Effector memory CD8-positive, alpha-beta T cell (primary cell): ENCODE measurements at places on chromosomes 6 and 20.

DNA sequence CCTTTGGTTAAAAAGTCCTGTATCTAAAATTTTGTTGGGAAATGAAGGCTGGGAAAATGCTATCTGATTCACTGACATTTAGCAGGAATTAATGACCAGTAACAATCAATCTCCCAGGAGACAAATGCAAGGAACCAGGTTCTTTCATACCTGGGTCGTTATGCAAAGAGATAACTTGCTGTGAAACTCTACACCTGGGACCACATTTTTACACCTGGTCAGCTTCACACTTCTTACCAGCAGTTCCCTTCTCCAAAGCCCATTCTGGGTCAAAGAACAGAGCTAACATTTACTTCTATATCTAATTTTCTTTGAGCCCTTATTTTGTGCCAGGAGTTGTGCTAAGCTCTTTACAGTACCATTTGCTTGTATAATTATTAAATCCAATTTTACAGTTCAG, 27.4 kb upstream of the STXBP5 start:
- no peaks in the 10 kb centered on the region for H3K4me1 ChIP-seq
- no peak for DNase-seq
- peaks cover 12% of the 10 kb centered on the region for H3K27me3 ChIP-seq
- no peak overlapping the region for H3K4me3 ChIP-seq
- no peaks in the 10 kb centered on the region for H3K36me3 ChIP-seq

DNA sequence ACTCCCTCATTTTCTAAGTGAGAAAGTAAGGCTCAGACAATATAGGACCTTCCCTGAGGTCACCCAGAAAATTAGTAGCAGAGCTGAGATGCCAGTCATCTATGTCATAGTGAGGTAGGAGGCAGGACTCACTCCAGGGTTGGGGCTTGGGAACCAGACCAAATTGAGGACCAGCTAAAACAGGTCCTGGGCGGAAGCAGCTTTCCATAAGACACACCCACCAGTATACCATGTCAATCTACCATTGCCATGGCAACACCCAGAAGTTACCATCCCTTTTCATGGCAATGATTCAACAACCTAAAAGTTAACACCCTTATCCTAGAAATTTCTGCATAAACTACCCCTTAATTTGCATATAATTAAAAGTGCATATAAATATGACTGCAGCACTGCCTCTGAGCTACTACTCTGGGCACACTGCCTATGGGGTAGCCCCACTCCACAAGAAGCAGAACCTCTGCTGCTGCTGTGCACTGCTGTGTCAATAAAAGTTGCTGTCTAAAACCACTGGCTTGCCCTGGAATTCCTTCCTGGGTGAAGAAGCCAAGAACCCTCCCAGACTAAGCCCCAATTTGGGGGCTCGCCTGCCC, 30.3 kb upstream of the OCSTAMP start:
- H3K4me3 ChIP-seq: no peak overlapping the region
- no peaks in the 10 kb centered on the region for H3K4me1 ChIP-seq
- no peaks in the 10 kb centered on the region for H3K27me3 ChIP-seq
- H3K36me3 ChIP-seq: peaks cover 3% of the 10 kb centered on the region

DNA sequence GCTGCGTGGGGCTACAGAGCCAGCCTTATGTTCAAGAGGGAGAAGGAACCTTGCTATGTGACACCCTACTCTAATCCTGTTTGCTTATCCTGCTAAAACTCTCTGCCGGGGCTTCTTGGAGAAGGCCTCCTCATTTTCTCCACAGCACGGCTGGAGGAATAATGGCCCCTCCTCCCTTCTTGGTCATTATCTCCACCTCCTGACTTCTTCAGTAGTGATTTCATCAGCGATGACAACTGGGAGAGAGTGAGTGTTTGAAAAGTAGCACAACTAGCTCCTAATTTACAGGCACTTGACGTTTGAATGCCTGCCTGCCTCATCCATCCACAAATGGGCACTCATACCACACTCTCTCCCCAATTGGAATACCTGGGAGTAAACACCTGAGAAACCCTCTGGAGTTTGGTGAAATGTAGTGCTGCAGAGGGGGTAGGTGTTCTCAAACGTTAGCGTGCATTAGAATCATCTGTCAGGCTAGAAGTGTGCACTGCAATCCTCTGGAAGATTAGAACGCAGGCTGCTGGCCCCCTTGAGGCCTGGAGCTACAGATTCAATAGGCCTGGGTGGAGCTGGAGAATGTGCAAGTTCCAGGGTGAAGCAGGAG, 148.5 kb downstream of the FOXC1 start:
- DNase-seq: no peak
- H3K27me3 ChIP-seq: no peaks in the 10 kb centered on the region
- H3K27ac ChIP-seq: no peak overlapping the region

DNA sequence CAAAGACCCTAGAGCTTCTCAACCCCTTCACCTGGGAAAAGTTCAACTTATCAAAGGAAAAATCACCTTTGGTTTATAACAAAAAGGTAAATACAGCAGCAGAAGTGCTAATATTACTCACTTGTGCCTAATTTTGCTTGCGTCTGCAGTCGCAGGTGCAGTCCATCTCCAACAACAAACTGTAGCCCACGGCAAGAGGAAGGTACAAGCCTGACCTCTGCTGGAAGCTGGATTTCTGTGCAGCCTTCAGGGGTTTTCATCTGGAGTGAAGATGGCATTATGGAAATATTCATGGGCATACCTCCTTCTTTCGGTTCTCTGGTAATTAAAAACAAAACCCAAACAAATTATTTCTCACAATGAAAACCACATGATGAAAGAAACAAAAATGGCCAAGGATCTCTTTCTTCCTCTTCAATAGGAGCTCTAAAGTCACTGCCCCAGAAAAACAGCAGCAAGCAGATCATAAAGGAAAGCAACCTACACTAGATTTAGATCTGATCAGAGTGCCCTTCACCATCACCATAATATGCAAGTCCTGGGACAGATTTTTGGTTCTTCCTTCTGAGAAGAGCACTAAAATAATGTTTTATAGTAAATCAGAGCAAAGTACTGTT, 7.8 kb downstream of the UBE3D start:
- peaks cover 4% of the 10 kb centered on the region for H3K36me3 ChIP-seq
- no peaks in the 10 kb centered on the region for H3K27me3 ChIP-seq
- no peaks in the 10 kb centered on the region for H3K4me1 ChIP-seq
- H3K4me3 ChIP-seq: no peak overlapping the region
- peak overlapping the region; percentile 5 for H3K27ac ChIP-seq

DNA sequence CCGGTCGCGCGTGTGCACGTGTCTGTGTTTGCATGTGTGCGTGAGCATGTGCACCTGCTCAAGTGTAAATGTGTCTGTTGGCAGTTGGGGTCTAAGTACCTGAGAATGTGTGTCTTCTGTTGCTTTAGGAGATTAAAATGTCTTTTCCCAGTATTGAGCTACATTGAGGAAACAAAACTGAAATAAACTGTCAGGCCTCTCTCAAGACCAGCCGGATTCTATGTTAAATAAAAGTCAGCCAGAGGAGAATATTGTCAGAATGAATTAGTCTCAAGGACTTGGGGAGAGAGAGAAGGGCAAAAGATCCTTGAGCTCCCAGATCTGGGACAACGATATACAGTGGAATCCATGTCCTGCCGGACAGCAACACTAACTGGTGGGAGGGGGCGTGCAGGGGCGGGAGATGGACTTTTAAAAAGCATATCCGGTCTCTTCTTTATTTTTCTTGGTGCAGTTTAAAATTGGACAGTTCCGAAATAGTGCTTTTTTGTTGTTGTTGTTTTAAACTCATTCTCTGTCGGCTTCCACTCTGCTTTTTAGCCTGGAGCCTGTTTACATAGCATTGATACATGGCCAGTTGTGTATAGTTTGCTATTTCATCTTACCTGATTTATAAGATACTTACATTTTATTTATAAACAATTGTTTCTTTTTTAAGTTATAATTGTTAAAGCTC, 3.3 kb upstream of the TBX18 start:
- H3K36me3 ChIP-seq: no peaks in the 10 kb centered on the region
- no peak overlapping the region for H3K27ac ChIP-seq
- DNase-seq: no peak
- no peak overlapping the region for H3K4me3 ChIP-seq
- peaks cover 78% of the 10 kb centered on the region for H3K27me3 ChIP-seq

- H3K27me3 ChIP-seq: no peaks in the 10 kb centered on the region
- H3K4me3 ChIP-seq: no peak overlapping the region
- no peak overlapping the region for H3K27ac ChIP-seq
- no peak for DNase-seq
These were observed 434.1 kb downstream of the RFPL4B start for GRCh38 chr6:112781241-112781640.

DNA sequence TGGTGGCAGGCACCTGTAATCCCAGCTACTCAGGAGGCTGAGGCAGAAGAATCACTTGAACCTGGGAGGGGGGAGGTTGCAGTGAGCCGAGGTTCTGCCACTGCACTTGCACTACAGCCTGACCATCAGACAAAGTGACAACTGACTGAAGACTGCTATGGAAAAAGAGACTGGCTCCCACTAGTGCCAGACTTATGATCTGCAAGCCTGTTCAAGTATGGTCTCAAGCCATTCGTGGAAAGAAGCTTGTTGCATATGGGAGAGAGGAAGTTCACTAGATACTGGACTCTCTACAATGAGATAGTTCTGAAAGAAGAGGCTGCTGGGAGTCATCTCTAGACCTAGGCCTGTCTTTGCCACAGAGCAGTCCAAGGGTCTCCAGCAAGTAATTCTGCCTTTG, 26.7 kb downstream of the MDN1 start:
- peaks cover 54% of the 10 kb centered on the region for H3K36me3 ChIP-seq
- DNase-seq: no peak

DNA sequence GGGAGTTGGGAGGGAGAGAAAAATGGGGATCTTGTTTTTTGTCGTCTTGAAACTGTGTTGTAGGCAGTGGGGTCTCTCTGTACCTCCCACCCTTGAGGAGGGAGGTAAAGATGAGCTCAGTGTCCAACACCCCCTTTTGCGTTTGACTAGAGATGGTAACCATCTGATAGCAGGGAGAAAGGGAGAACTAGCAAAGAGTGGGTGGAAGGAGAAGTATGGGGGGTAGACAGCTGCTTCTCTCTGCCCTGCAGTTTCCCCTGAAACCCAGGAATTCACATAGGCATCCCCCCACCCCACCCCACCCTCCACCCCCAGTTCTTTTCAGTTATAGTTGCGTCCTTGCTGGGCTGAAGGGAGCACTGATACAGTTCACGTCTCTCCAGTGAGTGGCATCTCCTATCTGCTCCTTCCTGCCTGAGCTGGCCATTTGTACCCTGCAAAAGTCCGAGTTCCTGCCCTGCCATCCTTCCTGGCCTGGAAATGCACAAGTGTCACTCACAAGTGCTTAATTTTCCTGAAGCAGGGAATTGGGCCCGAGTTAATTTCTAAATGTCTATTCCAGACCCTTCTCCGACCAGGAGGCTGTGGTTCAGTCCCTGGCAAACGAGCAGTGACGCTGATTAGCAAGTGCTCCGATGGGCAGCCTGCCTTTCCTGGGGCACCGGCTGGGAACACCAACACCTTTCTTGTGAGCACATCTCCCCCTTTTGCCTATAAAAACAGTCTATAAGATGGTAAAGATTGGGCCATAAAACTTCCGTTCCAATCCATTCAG, 1.5 kb downstream of the SIRPA start:
- no peak overlapping the region for H3K27ac ChIP-seq
- H3K4me3 ChIP-seq: peak overlapping the region; percentile 57
- no peaks in the 10 kb centered on the region for H3K36me3 ChIP-seq
- DNase-seq: no peak
- peaks cover 62% of the 10 kb centered on the region for H3K27me3 ChIP-seq
- H3K4me1 ChIP-seq: peaks cover 2% of the 10 kb centered on the region

- no peak for DNase-seq
- H3K4me1 ChIP-seq: no peaks in the 10 kb centered on the region
- H3K27me3 ChIP-seq: peaks cover 9% of the 10 kb centered on the region
These were observed 37.3 kb downstream of the SRSF3 start for GRCh38 chr6:36631326-36632011.

DNA sequence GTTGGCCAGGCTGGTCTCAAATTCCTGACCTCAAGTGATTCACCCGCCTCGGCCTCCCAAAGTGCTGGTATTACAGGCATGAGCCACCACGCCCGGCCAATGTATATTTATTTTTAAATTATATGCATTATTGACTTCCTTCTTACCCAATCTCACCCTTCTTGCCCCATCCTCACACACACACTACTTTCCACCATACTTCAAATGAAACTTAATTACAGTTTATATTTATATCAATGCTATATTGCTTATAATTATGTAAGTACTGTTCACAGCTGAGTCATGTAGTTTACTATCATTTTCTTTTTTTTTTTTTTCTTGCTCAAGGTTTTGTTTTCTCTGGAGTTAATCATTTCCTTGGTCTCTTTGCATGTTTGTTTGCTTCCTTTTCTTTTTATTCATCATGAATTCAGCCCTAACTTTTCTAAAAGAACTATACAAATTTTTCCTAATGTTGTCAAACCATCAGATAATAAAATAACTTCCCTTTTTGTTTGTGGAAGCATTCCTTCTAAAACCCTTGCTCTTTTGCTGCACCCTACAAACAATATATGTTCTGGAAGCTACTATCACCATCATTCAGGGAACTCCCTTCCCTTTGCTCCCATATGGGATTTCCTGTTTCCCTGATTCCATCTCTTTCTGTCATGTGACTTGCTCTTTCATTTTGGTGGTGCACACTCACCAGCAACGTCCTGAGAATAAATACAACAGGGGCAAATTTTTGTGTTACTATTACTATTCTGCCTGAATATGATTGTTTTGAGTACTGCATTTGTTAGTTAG, 201.7 kb upstream of the SASH1 start:
- no peaks in the 10 kb centered on the region for H3K36me3 ChIP-seq
- no peak overlapping the region for H3K27ac ChIP-seq
- no peak for DNase-seq
- H3K27me3 ChIP-seq: peaks cover 12% of the 10 kb centered on the region

GRCh38 chr6:41502566-41502916, 43.6 kb upstream of the FOXP4 start:
- H3K27ac ChIP-seq: no peak overlapping the region
- DNase-seq: no peak
- peaks cover 49% of the 10 kb centered on the region for H3K27me3 ChIP-seq
- H3K36me3 ChIP-seq: no peaks in the 10 kb centered on the region
- peaks cover 20% of the 10 kb centered on the region for H3K4me1 ChIP-seq
- no peak overlapping the region for H3K4me3 ChIP-seq

- no peak for DNase-seq
- H3K27ac ChIP-seq: no peak overlapping the region
- H3K27me3 ChIP-seq: peaks cover 10% of the 10 kb centered on the region
- H3K4me1 ChIP-seq: no peaks in the 10 kb centered on the region
These were observed 82.1 kb downstream of the IYD start for GRCh38 chr6:150450918-150451317.

GRCh38 chr6:17470938-17471327, 77.5 kb downstream of the CAP2 start:
- no peaks in the 10 kb centered on the region for H3K4me1 ChIP-seq
- H3K27ac ChIP-seq: no peak overlapping the region
- no peaks in the 10 kb centered on the region for H3K36me3 ChIP-seq
- H3K4me3 ChIP-seq: no peak overlapping the region

DNA sequence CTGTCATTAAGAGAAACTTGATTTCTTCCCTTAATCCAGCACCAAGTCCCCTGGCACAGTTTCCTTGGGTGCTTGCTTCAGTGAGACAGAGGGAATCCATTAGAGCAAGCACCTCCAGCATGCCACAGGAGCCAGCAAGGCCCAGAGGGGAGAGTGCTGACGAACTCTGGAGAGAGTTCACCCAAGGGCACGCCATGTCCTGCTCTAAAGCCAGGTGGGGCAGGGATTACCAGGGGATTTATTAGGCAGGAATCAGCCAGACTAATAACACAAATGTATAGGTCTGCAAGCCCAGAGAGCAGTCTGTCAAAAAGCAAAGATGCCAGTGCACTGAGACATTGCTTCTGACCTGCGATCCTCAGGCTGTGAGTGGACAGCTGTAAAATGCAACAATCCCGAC, 155.4 kb upstream of the SYNDIG1 start:
- no peaks in the 10 kb centered on the region for H3K36me3 ChIP-seq
- H3K4me1 ChIP-seq: no peaks in the 10 kb centered on the region
- DNase-seq: no peak
- H3K27ac ChIP-seq: no peak overlapping the region

GRCh38 chr6:43992783-43993644, 134.2 kb downstream of the MRPL14 start:
- peaks cover 12% of the 10 kb centered on the region for H3K27me3 ChIP-seq
- DNase-seq: no peak
- H3K4me3 ChIP-seq: no peak overlapping the region
- no peak overlapping the region for H3K27ac ChIP-seq
